ENCODE measurements at places on chromosomes 2 and 18.

DNA sequence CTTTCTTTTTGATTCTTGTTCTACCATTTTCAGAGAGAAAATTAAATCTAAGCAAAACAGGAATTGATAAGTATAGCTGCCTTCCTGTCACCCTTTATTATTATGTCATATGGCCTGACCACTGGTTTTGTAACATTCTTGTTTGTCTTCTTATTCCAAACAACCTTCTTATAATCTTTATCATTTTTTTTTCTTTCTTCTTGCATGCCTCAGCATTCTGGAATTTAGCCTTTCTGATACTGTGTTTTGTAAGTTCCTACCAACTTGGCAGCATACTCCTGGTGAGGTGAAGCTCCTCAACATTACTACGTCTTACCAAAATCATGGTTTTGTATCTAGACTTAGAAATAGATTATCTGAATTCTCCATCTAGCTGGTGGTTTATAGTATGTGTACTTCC is 199.2 kb downstream of the CAMKMT start:
- DNase-seq, result no peak

- no peak for DNase-seq
Measured at GRCh38 chr18:75362435-75362834, 65.1 kb downstream of the SMIM21 start.

GRCh38 chr2:130183512-130184373 is 1.7 kb downstream of the MZT2B start:
- DNase-seq, result no peak

DNA sequence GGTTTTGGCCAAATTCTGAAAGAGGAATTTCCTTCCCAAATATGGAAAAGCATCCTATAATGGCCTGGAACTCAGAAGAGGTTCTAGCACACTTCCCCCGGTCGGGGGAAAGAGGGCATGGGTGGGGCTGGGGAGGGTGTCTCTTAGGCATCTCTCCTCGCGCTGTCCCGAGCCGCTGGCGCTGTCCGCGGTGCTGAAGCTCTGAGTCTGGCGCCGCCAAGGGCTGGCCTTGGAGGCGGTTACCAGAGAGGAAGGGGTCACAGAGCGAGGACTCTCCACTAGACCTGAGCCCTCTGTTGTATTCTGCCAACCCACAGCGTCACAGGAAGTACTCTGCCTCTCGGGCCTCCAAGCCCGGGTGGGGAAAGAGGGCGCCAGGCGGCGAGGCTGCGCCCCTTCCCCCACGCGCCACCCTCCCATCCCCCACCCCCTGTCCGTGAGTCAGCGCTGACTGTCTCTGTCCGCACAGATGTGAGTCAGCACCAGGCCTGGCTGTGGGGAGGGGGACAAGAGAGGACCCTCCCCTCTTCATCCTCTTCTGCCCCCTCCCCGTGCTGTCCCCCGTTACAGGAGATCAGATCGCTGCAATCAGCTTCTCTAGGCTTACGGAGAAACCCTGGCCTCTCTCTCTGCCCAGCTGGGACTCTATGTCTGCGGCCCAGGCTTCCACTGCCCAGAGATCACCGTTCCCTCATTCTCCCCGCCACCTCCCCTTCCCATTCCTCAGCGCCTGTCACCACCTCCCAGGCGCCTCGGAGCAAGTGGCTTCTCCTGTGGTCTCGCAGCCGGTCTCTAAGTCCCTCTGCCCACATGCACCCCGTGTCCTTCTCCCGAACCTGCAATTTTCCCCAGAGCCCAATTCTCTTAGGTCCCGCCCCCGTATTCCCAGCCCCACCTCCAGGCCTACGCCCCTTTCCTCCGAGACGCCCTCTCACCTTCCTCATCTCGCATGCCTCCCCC is 779 bp downstream of the PTPRN start:
- peak; percentile 61 for DNase-seq

GRCh38 chr2:2938481-2938880 is 439.1 kb downstream of the EIPR1 start:
- DNase-seq, result no peak

DNA sequence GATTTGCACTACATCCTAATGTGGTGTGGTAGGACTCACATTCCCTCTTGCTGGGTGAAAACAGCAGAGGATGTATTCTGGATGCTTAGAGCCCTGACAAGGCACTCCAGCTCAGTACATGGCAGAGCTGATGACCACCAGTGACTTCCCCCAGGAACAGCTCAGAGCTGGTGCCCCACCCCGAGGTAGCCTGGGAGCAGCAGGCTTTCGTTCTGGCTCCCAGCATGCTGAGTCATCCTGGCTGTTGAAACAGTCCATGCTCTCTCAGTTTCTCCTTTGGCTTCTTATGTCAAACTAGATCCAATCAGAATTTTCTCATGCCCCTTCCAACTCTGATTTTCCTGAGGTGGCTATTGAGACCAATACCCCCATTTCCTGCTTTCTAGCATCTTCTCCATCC is 438.2 kb downstream of the NBAS start:
- DNase-seq, result no peak

DNA sequence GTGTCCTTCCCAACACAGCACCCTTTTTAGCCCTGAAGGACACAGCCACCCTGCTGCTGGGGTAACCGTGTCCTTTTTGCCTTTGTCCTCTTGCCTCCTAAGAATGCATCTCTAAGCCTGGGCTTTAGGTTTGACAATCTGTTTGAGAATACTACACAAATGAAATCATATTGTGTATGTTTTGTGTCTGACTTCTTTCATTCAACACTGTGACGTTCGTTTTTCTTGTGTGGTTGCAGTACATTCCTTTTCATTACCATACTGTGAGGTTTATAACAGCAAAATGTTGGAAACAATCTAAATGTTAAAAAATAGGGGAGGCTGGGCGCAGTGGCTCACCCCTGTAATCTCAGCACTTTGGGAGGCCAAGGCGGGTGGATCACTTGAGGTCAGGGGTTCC is 11.2 kb downstream of the ASPRV1 start:
- DNase-seq, result no peak

- DNase-seq, result no peak
Measured at GRCh38 chr2:209549589-209549988, 125.7 kb downstream of the MAP2 start.

DNA sequence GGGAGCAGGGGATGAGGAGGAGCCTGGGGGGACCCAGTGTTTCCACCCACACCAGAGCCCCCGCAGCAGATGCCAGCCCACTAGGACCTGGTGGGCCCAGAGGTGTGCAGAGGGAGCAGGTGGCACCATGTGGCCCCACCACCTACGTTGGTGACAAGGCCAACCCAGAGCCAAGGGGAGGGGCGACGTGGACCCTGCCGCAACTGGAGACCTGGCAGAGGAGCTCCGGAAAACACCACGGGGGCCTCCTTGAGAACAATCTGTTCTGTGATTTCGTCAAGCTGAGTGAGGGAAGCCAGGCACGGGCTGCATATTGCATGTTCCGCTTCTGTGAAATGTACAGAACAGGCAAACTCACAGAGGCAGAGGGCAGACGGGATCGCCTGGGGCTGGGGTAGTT is 49.1 kb upstream of the GPC1 start:
- no peak for DNase-seq

- DNase-seq, result no peak
Measured at GRCh38 chr2:237575869-237576862, 9.8 kb downstream of the PRLH start.

GRCh38 chr18:74766251-74766650 is 168.6 kb downstream of the ZNF407 start:
- no peak for DNase-seq

DNA sequence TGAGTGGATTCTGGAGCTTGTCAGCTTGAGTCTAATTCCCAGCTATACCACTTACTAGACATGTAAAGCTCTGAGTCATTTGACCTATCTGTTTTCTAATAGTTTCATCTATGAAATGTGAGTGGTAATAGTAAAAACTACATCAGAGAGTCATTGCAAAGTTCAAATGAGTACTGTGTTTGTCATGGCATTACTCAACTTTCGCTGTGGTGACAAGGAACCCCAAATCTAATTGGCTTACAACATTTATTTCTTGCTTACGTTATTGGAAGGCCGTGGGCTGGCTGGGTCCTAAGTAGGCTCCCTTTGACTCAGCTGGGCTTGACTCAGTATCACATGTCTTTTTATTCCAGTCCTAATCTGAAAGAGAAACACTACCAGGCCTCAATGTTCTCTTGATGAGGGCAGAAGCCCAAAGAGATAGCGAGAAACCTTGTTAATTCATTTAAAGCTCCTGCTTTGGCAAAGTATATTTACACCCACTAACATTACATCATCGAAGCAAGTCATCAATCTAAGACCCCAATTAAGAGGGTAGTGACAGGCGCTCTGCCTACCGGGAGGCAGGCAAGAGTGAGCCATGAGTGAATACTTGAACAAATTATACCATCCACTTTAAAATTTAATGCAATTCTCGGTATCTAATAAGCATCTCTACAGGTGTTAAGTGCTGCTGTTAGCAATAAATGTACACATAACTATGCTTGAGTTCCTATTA is 431.8 kb upstream of the SPHKAP start:
- no peak for DNase-seq

GRCh38 chr2:23513245-23513871 is 128.4 kb downstream of the KLHL29 start:
- no peak for DNase-seq

DNA sequence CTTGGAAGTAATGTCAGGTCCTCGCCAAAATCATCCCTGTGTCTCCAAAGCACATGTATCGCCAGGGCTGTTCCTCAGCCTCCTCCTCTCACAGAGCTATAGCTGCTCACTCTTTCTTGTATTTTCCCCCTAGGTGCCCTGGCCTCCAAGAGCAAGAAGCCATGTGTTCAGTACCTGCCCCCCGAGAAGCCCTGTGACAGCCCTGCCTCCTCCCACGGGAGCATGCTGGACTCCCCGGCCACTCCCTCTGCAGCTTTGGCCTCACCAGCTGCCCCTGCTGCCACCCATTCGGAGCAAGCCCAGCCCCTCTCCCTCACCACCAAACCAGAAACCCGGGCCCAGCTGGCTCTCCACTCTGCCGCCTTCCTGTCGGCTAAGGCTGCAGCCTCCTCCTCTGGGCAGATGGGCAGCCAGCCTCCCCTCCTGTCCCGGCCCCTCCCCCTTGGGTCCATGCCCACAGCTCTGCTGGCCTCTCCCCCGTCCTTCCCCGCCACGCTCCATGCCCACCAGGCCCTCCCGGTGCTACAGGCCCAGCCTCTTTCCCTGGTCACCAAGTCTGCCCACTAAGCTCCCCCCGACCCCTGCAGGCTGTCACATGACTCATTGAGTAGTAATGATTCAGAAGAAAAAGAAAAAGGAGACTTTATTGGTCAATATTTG is 18.8 kb downstream of the TGOLN2 start:
- DNase-seq, result no peak

GRCh38 chr2:229955663-229956062 is 33.4 kb downstream of the FBXO36 start:
- DNase-seq, result no peak

DNA sequence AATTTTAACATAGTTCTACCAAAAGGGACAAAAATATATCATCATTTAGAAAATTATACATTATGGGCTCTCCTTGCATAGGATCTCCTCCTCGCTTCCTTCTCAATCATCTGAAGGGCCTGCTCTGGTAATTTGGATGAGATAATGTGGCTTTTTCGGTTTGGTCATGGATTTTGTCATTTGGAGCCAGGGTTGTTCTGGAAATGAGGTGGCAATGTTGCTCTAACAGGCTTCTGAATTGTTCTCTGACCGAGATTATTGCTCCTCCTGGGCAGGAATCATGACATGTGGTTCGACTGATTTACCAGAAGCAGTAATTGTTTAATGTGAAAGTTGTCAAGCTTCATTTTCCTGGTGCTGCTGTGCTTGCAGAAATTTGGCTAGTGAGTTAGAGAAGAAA is 194.7 kb upstream of the ERBB4 start:
- no peak for DNase-seq

DNA sequence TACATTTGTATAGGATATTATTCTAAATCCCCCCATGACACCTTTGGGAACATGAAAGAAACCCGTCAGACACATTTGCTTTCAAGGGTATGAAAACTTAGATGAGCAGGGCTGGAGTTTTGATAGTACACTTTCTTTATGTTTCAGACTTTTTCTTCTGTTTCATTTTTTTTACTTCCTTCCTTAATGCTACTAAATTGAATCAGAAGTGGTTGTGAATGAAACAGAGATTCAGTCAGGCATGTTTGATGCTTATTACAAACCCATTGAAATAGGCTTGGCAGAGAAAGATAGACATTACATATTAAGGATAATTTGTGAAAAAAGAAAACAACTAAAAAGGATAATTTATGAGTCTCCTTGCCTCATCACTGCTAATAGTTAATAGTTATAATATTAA is 26.8 kb downstream of the SLC30A6 start:
- DNase-seq, result no peak

- DNase-seq, result no peak
Measured at GRCh38 chr2:100781009-100781325, 39.0 kb upstream of the NPAS2 start.

GRCh38 chr2:74585406-74586185 is 31.1 kb downstream of the DOK1 start:
- no peak for DNase-seq

DNA sequence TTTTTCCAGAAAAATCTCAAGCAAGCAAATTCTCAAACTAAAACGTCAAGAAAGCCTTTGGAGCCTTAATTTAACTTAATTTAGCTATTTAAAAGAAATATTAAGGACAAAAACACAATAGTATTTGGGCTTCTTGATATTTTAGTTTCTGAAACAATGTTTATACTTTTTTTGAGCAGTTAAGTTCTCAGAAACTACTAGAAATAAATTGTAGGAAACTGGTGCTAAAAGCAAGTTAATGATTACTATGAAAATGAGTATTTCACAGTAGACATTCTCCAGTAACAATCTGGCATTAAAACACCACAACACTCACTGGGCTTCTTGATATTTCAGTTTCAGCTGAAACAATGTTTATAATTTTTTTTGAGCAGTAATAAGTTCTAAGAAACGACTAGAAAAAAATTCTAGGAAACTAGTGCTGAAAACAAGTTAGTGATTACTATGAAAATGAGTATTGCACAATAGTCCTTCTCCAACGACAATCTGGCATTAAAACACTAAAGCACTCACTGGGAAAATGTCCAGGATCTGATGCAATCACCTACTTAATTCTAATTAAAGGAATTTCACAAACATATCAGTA is 45.1 kb downstream of the TRAK2 start:
- DNase-seq, result no peak

- DNase-seq, result no peak
Measured at GRCh38 chr18:63705401-63705800, 2.6 kb downstream of the SERPINB11 start.

- DNase-seq, result no peak
Measured at GRCh38 chr18:79912994-79913831, 38.2 kb downstream of the SLC66A2 start.

- no peak for DNase-seq
Measured at GRCh38 chr2:196046123-196046917, 22.3 kb downstream of the DNAH7 start.

Measured in CD4-positive, alpha-beta T cell treated with Interleukin-17A for 1 hour (primary cell).